Mucosa of gallbladder (tissue), 1 donor: ENCODE measurements at places on chromosomes 3 and 15. TPM values are rescaled to one million over a fixed set of nuclear protein-coding genes. Genes with fewer than 3 reads are reported as not detected.

The JMJD7 gene
- 21.0 TPM for total RNA-seq

The SPATA12 gene
- total RNA-seq: 0.43 TPM

DNA sequence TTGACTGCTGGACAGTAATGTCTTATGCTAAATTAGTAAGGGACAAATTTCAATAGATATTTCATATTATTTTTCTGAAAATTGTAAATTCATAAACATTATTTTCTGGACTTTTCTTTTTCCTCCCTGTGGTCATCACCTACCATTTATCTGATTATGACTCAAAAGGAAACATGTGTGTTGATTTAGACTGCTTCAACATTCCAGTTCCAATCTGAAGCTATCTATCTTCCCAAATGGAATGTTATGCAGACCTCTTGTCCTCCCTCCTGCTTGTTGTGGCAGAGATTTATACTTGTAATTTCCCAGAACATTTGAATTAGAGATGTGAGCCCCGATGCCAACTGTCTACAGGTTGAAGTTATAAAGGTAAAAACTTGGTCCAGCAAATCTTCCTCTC lies 803.4 kb downstream of the TUSC7 start:
- no peak for DNase-seq

DNA sequence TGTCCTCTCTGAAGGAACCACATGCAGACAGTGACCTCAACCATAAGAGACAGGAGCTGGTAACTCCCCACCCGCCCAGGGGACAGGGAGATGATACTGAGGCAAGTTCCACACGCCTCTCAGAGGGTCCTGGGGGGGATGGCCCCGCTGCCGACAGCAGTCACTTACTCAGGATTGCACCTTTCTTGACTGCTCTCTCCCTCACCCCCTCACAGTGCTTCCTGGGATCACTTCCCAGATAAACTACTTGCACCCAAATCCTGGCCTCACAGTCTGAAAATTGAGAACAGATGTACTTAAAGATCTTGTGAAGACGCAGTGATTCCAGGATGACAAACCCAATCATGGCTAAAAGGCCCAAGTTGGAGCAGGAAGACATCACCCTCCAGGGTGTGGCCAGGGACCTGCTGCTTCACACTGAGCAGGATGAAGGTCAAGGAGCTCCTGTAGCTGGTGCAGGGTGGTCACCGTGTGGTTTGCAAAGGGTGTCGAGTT lies 207.6 kb downstream of the ADAMTS17 start:
- DNase-seq: no peak

DNA sequence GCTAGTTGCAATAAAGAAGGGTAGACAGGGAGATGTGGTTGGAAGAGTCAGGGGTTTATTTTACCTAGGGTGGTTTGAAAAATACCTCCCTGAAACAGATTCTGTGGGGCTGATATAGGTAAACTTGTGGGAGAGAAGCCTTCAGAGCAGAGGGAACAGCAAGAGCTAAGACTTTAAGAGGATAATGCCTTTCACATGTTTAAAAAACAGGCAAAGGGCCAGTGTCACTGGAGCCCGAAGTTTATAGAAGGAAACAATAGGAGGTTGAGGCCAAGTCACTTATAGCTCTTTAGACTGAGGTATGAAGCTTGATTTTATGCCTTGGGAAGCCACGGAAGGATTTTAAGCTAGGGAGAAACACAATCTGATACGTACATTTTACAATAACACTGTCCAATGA lies 448.7 kb downstream of the TAFA4 start:
- no peak for DNase-seq

DNA sequence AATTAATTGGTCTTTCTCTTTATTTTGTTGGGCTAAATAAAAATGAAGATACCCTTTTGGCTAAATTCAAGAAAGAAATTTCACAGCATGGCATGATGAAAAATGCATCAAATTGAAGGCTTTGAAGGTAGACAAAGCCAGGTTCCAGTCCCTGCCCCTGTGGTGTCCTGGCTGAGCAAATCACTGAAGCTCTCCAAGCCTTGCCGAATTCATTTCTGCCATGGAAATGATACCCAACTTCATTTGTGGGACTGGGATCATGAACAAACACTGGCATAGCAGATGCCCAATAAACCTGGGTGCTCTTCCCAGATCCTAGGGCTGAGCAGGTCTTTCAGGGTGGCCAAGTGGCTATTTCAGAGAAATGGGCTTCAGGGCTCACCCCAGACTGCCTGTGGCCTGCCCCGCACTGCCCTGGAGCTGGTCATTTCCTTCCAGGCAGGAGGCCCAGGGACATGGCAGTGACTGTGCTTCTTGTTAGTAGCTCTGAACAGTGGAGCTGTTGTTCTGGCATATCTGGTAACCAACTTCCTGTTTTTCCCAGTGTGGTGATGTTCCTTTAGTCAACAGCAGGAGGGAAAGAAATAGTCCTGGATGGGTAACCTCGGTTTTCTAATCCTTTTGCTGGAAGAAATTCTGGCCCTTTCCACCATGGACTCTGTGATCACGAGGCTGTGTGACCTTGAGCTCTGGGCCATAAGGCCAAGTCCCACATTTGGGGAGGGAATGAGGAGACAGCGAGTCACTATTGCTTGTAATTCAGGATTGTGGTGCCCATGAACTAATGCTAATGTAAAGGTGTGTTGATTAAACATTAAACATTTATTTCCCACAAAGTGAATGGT lies 47.6 kb downstream of the CTDSPL start:
- DNase-seq: no peak

The TLR9 gene
- total RNA-seq: 1.4 TPM

DNA sequence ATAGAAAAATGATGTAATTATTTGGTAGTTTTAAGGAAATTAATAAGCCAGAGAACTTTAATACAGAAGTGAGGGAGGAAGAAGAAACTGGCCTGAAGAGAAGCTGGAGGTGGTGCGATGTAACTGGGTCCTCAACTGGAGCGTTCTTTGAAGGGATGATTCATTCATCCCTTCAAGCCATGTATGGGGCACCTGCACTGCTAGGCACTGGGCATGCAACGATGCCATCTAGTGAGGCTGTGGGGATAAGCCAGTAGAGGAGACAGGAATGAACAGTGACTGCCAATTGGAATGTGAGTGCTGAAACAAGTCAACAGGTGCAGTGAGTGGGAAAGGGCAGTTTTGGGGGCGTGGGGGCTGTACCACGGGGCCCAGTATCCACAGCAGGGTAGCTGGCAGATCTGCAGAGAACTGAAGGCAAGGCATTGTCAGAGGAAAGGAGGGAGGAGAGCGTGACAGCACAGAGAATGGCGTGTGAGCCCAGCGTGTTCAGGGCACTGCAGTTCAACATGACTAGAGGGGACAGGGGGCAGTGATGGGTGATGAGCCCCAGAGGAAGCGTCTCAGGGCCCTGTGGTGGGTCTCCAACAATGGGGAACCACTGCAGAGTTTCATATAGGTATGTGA lies 3.8 kb upstream of the KIF23 start:
- no peak for DNase-seq

The SAMMSON gene
- not detected for total RNA-seq

DNA sequence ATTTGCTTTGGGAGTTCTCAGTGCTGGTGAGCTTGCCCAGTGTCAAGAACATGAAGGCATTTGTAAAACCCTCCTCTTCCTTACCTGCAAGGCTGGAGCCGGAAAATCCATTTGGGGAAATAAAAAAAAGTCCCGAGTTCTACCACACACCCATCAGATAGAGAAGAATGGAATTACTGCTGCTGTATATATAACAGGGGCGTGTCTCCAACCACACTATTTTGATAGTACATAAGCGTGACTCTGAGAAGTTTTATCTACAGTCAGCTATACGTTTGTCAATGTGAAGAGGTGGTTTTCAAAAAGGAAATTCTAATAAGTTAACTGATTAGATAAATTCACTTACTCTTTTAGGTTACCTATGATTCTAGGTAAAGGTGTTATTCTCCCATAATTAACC lies 1.3 kb upstream of the CPA3 start:
- DNase-seq: no peak

- no peak for DNase-seq
Observed at GRCh38 chr3:130609166-130609979, 92.4 kb downstream of the COL6A6 start.

DNA sequence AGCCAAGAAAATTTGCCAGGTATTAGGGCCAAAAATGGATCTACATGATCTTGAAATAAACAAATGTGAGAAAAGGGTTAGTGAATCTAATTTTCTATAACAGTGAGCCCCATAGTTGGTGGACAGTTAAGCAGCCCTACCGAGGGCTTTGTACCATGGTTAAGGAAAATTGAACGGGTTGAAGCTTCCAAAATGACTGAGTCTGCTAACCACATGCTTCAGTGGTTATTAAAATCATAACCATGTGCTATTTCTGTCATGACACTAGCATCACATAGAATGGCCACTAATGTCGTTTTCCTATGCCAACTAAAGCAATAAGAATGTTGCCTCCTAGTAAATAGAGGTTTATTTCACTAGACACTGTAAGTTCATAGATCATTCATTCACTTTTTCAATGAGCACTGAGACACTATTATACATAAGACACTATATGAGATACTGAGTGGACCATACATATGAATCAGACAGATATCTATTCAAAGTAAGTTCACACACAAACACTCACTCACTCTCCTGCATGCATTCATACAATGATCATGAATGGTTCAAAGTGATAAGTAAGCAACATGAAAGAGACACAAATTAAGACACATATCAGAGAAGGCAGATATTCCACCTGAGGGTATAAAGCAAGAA lies 4.3 kb downstream of the SST start:
- DNase-seq: no peak

DNA sequence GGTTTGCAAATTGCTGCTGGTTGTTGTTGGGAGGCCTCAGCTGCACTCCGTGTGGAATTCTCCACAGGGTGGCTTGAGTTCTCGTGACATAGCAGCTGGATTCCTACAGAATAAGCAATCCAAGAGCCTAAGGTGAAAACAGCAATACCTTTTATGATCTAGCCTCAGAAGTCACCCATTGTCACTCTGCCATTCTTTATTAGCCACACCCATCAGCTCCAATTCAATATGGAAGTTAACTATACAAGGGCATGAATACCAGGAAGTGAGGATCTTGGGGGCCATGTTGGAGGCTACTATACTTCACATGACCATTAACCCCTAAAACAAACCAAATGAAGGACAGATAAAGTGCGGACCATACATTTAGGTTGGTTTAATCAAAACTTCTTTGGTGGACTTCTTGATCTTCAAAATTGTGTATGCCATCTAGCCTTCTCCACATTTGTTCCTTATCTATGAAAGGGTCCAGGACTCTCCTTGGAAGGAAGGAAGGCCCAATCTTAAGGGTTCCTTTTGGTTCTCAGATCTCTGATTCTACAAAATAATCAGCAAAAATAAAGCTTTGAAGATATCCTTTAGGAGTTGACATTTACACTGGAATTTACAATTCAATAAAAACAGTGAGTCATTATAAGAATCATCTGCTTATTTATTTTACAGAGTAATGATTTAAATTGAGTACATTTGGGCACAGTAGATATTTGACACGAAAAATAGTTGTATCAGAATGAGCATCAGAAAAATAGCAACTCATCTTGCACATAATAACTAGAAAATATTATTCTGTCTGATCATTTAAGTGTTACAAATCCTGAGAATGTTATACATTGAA lies 21.5 kb downstream of the CIAO2A start:
- no peak for DNase-seq

DNA sequence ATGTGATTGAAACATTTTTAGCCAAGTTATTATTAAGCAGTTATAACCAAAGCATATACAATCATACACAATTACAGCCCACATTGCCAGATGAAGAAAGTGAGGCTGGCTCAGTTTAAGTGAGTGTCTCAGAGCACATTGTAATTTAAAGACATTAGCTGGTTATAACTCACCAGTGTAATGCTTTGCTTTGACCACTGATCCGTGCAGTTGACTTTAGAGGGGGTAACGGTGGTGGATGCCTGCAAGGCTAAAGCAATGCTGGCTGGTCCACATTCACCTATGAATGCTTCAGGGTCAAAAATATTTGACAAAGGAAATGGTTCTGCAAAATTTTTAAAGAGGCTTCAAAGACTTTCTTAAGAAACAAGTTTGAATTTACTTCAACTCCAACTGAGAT lies 1.2 kb downstream of the C3orf85 start:
- no peak for DNase-seq

The BCHE gene
- 4.0 TPM for total RNA-seq

The LRRC31 gene
- total RNA-seq: 2.9 TPM

- no peak for DNase-seq
Observed at GRCh38 chr3:137191133-137191923, 233.5 kb downstream of the IL20RB start.
